ENCODE measurements at places on chromosomes 2 and 18.
A peak's percentile ranks its signal among the peaks of the same experiment; 100 is the strongest.

- no peak for DNase-seq
Observed at GRCh38 chr18:48826271-48826670, 124.5 kb downstream of the SMAD7 start.

GRCh38 chr2:178069551-178069950, 3.0 kb downstream of the PDE11A start:
- DNase-seq, result peak; percentile 30

DNA sequence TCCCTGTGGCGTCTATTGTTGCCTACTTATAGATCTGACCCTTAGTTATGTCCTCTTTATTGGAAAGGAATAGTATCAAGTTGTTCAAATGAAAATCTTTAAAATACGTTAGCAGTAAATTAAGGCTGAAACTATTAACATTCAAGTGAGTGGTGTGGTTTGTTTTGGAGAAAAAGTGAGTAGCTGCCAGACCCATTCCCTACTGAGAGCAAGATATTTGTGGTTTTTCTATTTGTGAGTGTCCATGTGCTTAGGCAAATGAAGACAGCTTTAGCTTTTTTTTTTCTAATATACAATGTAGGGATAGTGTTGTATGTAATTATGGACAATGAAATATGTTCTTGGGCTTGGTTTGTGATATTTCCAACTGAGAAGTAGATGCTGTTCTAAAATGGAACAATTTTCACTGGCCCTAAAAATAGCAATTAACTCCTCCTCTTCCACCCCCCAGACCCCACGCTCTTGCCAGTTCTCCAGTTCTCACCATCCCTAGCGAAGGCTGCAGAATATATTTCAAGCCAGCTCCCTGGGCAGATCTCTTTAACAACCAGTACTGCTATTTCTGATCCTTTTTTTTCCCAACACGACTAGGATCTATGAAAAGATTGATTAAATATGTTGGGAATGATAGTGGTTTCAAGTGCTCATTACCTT, 83.1 kb downstream of the CCDC85A start:
- peak; percentile 55 for DNase-seq

DNA sequence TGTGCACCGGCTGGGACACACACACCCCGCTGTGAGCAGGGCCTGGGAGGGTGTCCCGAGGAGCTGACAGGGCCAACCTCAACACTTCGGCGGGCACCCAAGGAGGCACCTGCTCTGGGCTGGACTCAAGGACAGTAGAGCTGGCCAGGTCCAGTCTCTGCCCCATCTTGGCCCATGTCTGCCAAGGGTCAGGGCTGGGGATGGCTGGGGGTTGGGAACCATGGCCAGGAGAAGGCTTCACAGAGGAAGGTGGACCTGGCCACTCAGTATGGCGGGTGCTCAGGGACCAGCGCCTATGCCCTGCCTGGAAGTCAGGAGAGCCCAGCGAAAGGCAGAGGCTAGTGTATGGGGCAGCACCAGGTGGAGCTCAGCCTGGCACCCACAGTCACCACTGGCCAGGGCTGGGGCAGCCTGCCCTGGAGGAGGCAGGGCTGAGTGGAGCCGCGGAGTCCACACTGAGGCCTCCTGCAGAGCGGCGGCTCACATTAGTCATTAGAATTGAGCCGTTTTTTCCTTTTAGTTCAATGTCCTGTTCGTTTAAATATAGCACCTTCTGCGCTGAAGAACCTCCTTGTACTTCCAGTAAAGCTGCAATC, 4.2 kb downstream of the ERFE start:
- no peak for DNase-seq

DNA sequence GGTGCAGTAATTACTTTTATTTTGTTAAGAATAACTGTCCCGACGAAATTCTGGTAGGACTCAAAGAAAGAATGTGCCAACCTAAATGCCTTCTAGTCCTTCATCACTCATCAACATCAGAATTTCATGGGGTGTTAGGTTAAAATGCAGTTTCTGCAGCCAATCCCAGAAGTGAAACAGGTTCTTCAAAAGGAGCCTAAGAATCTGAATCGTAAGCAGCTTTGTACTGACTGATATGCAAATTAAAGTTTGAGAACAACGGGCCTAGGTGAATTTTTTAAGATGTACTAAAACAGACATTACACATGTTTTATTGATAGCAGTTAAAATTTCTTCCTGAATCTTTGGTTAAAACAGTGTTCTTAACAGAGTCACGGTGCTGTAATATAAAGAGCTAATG, 140.3 kb upstream of the ZC3H15 start:
- no peak for DNase-seq

DNA sequence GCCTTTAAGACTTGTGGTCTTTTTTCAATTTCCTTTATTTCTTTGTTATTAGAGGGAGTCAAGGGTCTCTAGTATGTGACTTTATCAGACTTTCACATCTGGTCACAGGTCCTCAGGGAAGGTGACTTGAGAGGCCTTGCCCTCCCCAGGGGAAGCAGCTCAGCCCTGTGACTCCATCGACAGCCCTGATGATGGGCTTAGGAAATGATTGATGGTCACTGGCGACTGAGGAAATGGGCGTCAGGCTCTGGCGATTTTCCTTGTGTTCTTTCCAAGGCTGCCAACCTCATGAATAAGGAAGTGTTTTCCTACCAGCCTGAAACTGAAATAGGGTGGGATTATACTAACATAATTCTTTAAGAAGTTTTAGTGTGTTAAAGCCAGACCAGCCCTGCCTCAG, 21.1 kb downstream of the SERPINE2 start:
- DNase-seq, result no peak

DNA sequence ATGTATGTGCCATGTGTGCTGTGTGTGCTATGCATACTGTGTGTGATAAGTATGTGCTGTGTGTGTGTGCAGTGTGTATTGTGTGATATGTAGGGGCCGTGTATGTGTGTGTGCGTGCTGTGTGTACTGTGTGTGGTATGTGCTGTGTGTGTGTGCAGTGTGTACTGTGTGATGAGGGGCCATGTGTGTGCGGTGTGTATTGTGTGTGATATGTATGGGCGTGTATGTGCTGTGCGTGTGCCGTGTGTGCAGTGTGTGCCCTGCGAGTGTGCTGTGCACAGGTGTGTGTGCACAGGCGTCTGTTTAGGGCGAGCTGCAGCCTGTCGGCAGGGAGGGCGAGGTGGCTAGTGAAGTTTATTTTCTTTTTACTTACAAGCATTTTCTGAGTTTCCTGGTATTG, 16.1 kb downstream of the SNORC start:
- DNase-seq, result no peak

GRCh38 chr2:20531633-20532262, 84.9 kb downstream of the RHOB start:
- DNase-seq, result no peak

- no peak for DNase-seq
Observed at GRCh38 chr2:42721898-42722297, 42.0 kb downstream of the OXER1 start.

DNA sequence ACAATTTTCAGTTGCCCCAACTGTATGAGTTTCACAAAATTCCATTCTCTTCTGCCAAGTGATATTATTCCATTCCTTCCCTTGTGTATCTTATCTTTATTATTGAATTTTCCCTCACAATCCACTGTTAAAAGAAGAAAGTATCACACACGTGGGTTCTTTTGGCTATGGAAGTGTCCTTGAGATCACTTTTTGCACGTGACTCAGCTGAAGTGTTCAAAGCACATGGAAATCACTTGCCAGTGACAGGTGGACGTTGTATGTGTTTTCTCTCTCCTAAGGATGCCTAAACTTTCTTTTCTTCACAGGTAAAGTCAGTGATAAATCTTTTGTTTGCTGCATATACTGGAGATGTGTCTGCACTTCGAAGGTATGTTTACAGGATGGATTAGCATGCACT, 60.7 kb downstream of the STAT1 start:
- no peak for DNase-seq

- DNase-seq, result no peak
Observed at GRCh38 chr2:84729224-84729623, 151.7 kb downstream of the TRABD2A start.

DNA sequence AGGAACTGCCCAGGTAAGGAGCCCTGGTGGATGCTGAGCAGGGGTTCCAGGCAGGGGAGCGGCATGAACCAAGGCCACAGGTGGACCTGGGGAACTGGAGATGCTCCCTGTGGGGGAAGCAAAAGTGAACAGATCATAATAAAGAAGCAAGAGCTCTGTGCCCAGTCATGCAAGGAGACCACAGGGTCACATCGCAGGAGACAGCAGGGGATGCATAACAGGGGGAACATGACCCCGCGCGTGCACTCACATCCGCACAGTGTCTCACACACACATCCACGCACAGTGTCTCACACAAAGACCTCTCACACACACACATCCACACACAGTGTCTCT, 473.3 kb upstream of the HS6ST1 start:
- no peak for DNase-seq

GRCh38 chr2:226791487-226792081, 8.0 kb downstream of the IRS1 start:
- peak; percentile 81 for DNase-seq

GRCh38 chr2:9909106-9909505, 42.4 kb upstream of the GRHL1 start:
- DNase-seq, result peak; percentile 37

DNA sequence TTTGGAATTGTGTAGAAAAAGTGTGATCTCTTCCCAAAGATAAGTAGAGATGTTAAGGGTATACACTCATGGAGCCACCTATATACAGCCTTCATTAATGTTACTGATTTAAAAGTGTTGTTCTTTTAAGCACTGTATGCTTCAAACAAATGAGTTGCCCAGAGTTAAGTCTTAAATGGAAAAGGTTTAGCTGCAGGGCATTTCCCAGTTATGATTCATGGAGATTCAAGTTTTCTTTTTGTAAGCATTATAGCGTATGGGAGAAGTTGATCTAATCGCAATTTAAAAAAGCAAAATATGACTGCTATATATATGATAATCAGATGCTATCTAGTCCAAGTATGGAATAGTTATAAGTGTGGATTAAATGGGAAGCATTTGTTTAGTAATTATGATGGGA, 4.8 kb downstream of the PDK1 start:
- DNase-seq, result no peak

- peak; percentile 11 for DNase-seq
Observed at GRCh38 chr2:127674241-127675209, 805 bp downstream of the LIMS2 start.

DNA sequence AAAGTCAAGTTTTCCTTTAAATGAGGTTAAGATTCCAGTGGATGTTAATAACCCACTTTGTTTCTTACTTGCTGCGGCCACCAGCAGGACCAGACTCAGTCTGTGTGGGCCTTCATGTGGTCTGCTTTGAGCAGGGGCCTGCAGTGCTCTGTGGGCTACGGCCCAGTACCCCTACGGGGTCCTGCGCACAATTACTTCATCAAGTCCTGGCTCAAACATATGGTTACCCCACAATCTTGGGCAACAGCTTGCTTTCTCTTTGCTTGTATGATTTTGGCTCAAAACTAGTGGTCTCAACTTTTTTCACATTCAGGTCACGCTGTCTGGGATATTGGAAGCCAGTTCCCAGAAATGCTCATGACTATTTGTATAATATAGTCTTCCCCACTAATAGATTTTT, 64.2 kb downstream of the PTPN2 start:
- no peak for DNase-seq

DNA sequence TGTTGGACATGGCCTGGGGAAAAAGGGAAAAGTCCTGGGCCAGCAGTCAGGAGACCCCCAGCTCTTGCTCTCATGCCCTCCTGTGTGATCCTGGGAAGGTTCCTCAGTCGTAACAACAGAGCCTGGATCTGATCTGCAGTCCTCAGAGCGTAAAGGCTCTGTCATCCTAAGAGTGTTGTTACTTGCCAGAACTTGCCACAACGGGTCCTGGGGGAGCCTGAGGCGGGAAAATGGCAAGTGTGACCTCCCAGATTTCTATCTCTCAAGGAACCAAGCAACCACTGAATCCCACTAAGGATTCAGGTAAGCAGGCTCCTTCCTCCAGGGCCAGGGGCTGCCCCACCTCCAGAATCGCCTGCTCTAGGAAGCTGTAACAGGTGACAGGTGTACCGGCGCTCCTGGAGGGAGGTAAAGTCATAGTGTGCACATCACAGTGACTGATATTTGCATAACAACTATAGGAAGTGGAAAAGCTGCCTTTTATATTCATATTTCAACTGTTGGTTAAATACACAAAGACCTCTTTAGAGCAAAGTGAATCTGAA, 18.4 kb downstream of the HS1BP3 start:
- no peak for DNase-seq

DNA sequence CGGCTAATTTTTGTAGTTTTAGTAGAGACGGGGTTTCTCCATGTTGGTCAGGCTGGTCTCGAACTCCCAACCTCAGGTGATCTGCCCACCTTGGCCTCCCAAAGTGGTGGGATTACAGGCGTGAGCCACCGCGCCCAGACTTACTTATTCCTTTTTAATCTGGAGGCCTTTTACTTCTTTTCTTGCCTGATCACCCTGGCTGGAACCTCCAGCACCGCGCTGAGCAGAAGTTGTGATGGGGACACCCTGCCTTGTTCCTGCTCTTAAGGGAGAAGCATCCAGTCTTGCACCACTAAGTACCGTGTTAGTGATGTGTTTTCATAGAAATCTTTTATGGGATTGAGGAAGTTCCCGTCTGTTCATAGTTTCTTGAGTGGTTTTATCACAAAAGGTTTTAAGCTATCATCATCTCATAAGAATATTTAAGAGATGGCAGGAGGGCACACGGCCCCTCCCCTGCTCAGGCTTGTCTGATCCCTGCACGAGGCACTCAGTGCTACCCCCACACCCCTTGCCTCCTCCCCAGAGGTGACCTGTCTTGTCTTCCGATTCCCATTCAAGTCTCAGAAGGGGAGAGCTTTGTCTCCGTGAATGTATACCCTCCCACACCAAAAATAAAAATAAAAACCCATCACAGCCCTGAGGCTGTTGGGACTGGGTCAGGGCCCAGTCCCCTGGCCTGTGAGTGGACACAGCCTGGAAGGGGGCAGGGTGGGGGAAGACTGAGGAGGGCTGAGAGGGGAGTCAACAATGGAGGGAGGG, 65.3 kb upstream of the SMAD7 start:
- DNase-seq, result no peak

All from AG10803 (cell line).